ENCODE measurements at places on chromosomes 12 and 14. TPM values are rescaled to one million over a fixed set of nuclear protein-coding genes. Genes with fewer than 3 reads are reported as not detected.

The KRT74 gene
- total RNA-seq, result not detected

The DTX3 gene
- 4.8 TPM for total RNA-seq

The TXNDC16 gene
- total RNA-seq, result 4.7 TPM

The CDC42BPB gene
- 191 TPM for total RNA-seq

The KRT78 gene
- total RNA-seq, result not detected

The SLC38A2 gene
- 260 TPM for total RNA-seq

DNA sequence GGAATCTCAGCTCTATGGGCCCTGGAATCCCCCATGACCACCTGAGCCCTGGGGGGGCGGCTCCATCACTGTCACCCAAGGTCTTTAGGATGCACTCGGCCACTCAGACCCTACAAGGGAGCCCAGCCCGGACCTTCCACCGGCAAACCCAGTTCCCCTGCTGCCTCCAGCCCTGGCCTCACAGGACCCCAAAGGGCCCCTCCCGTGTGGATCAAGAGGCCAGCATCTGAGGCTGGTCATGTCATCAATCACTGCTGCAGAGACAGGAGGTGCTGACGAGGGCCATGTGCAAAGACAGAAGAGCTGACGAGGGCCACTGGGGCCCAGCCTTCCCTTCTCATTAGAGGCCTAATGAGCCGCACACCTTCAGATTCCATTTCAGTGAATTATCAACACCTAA lies 39.0 kb upstream of the SFSWAP start:
- DNase-seq, result no peak

- DNase-seq, result no peak
These were observed 309.1 kb upstream of the FKBP4 start for GRCh38 chr12:2485681-2486080.

DNA sequence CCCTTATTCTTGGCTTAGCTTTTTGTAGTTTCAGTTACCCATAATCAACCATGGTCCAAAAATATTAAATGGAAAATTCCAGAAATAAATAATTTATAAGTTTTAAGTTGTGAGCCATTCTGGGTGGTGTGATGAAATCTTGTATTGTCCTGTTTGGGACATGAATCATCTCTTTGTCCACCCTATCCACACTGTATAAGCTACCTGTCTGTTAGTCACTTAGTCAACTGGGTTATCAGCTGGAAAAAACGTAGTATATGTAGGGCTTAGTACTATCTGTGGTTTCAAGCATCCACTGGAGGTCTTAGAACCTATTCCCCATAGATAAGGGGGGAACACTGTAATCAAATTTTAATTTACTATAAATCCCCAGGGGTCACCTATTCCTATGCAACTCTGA lies 52.7 kb downstream of the NKX2-1 start:
- DNase-seq, result no peak

GRCh38 chr12:132888852-132889251 lies 1.4 kb upstream of the CHFR start:
- no peak for DNase-seq

DNA sequence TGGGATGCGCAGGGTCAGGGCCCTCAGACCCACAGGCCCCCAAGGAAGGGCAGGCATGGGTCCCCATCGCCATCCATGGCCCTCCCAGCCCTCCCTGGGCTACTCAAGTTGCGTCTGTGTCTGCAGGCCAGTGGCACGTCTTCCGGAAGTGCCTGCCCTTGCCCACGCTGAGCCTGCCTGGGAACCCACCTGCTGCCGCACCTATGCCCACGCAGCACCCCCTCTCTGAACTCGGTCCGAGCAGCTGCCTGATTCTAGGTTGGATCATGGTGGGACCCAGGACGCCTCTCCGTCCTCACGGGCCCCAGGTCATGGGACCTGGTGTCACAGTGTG lies 182.8 kb downstream of the ADGRD1 start:
- no peak for DNase-seq

DNA sequence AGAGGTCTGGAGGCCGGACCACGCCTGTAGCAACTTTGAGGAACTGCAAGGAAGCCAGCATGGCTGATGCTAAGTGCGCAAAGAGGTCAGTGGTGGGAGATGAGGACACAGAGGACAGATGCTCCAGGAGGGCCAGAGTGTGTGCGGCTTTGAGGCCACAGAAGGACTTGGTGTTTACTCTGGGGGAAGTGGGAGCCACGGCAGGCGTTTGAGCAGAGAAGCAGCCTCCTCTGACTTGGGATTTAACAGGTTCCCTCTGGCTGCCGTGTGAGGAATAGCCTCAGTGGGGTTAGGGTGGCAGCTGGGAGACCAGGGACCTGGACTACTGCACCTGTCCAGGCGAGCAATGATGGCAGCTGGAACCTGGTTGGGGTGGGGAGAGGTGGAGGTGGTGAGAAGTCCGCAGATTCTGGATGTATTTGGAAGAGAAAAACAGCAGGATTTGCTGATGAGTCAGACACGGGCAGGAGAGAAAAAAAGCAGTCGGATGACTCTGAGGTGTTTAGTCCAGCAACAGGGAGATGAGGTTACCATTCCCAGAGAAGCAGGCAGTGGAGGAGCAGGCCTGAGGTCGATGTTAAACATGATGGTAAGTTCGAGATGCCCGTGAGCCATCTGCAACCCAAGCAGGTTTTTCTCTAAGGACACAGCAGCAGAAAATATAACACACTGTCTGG lies 143.5 kb downstream of the SCARB1 start:
- no peak for DNase-seq

DNA sequence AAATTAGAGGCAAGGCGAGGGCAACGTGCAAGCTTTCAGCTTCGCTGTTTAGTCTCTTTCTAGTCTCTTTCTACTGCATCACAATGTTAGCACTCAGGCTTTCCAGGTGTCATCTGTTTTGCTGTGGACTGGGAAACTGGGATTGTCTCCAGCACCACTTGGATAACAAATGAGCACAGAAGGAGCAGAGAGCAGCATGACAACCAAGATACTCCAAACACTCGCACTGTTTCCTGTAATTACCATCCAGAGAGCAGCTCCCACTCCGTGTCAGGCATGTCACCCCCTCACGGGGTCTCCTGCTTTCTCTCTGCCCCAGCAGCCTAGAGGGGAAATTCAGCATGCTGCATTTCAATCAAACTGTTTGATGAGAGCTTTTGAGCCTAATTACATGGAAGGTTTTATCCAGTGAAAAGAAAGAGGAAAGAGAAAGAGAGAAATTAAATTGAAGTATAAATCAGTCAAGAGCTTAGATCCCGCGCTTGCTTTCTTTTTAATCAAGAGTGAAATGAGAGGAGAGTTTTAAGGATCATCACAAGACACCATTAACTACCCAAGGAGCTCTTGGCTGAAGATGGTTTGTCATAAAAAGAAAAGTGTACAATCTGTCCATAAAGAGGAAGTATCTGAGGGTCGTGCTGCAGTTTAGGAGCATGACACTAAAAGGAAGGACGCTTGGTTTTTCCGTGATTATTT lies 917.7 kb downstream of the DIO2 start:
- DNase-seq, result no peak

GRCh38 chr12:51836041-51836826 lies 12.3 kb downstream of the FIGNL2 start:
- DNase-seq, result no peak

DNA sequence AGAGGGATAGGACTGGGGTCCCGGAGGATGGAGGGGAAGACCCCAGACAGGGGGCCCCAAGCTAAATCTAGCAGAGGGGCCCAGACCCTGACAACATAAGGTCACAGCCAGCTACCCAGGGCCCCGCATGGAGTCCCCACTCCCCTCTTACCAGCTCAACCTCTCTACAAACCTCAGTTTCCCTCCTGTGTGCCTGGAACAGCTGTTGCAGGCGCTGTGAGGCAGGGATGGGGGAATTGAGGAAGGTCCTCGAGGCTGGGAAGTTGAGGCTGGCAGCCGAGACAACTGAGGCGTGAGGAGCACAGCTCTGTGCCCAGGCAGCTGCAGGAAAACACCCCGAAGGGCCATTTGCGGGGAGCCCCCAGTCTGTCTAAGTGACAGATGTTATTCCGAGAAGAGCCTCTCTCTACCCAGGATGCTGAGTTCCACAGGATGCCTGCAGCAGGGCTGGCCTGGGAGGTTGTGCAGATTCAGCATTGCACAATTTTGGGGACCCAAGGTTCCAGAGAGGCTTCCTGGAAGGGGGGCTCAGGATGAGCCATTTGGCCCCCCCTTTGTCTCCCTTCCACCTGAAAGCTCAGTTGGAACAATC lies 42.7 kb upstream of the NCOR2 start:
- no peak for DNase-seq

- DNase-seq, result no peak
These were observed 44.3 kb downstream of the OSBPL8 start for GRCh38 chr12:76515271-76515670.

GRCh38 chr14:104102282-104102914 lies 16.9 kb downstream of the ASPG start:
- no peak for DNase-seq

DNA sequence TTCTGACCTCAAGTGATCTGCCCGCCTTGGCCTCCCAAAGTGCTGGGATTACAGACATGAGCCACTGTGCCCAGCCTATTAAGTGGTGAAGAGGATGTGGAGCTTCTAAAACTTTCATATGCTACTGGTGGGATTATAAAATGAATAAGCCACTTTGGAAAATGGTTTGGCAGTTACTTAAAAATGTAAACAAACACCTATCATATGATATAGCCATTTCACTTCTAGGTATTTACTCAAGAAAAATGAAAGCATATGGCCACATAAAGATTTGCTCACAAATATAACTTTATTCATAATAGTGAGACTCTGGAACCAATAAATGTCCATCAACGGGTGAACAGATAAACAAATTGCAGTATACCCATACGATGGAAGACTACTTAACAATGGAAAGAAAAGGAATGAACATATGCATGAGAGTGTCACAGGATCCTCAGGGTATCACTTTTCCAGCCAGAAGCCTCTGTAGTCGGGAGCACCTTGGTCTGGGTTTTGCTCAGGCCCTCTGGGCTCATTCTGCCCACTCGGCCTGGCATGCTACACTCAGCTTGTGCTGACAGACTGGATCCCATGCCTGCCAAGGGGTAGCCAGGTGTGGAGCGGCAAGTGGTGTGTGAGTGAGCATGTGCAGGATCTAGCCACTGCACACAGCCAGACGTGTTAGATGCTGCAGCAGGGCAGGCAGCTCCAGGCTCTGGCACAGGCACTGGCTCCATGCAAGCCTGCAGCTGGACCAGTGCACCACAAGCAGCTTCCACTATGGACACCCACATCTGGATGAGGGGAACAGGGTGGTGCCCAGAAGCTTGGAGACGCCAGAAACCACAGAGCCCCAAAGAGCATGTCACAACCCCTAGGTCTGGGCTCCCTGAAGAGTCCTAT lies 213.2 kb upstream of the DIO3 start:
- no peak for DNase-seq

DNA sequence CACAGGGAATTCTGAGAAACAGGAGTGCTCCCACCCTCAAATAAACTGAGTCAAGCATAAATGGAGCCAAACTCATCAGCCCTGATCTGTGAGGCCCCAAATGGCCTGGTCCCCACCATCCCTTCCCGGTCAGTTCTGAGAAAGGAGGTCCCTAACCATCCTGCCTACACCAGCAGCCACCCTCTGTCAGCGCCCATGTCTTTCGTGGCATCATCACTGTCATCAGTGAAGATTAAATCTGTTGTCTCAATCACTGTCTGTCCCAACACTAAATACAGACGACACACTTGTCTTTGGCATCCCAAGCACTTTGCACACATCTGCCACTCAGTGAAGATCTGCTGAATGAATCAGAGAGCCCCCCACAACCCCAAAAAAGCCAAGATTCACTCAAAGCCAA lies 22.4 kb downstream of the VPS37B start:
- no peak for DNase-seq

- DNase-seq, result no peak
These were observed 297.7 kb upstream of the DDHD1 start for GRCh38 chr14:53450871-53451270.

- no peak for DNase-seq
These were observed 107.1 kb downstream of the KSR2 start for GRCh38 chr12:117861691-117862090.

GRCh38 chr14:85093631-85094330 lies 436.2 kb upstream of the FLRT2 start:
- no peak for DNase-seq

DNA sequence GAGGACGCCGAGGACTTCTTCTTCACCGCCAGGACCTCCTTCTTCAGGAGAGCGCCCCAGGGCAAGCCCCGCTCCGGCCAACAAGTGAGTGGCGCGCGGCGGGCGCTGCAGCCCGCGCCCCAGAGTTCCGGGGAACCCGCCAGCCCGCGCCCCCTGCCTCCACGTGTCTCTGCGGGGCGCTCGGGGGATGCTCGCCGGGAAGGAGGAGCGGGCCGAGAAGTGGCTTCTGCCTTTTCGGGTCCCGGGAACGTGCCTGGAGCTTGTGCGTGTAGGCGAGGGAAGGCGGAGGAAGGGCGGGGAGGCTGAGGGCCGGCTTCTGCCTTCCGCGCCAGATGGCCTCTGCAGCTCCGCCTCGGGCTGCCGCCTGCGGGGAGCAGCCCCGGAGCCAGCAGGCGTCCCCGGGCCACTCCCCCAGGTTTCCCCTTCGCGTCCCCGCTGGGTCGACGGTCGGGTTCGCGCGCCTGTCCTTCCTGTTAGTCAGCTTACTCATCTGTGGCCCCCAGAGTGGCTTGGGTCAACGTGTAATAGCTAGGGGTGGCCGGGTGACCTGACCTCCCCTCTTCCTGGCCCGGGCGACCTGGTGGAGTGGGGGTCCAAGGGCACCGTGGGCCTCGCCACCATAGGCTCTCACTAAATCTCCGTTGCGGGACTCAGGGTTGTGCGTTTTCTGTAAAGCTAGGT lies 505 bp downstream of the RASSF3 start:
- DNase-seq, result no peak

GRCh38 chr12:21907948-21908837 lies 33.0 kb downstream of the ABCC9 start:
- no peak for DNase-seq

DNA sequence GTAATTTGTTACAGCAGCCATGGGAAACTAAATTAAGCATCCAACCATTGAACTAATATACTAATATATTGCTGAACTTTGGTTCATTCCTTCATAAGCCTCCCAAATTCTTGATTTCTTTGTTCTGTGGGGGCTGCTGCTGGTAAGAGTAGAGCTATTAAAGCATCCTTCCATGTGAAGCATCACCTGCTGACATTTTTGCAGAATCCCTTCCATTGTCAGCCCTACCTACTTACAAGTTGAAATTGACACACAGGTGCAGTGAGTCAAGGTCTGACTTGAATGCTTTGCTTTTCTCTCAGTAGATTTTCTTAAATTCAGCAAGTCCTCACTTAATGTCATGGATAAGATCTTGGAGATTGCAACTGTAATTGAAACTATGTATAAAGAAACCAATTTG lies 474.4 kb downstream of the APAF1 start:
- DNase-seq, result no peak
